Muscle of arm (tissue), 14 donors: ENCODE measurements at places on chromosomes 5 and 9.

- no peak for DNase-seq
These were observed 505.1 kb upstream of the KLF4 start for GRCh38 chr9:107994648-107995047.

GRCh38 chr5:112419164-112419985 is at the start of gene EPB41L4A:
TSS of gene EPB41L4A (minus strand) at chr5:112419277. CDS start at chr5:112419039, 238 bp downstream.
- peak; percentile 43 for DNase-seq

DNA sequence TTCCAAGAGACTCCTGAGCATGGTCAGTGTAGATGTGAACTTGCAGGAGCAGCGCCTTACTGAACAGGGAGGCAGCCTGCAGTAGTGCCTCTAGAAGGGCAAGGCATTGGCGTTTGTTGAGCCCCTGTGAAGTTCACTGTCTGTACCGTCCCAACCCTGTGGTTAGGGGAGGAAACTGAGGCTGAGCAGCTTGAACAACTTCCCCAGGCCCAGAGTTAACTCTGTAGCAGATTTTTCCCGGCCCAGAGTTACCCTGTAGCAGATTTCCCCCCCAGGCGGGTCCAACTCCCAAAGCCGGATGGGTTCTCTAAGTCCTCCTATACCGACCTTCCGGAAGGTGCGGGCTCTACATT is 9.6 kb downstream of the LMX1B start:
- DNase-seq: no peak

DNA sequence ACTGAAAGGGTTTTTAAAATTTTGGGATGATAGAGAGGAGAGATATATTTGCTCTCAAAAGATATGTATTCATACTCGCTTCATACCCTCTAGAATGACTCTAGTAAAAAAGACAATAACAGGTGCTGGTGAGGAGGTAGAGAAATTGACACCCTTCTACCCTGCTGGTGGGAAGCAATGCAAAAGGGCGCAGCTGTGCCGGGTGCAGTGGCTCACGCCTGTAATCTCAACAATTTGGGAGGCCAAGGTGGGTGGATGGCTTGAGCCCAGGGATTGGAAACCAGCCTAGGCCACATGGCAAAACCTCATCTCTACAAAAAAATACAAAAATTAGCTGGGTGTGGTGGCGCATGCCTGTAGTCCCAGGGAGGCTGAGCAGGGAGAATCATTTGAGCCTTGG is 33.9 kb upstream of the NXNL2 start:
- no peak for DNase-seq

- DNase-seq: no peak
These were observed 9.0 kb upstream of the RAD23B start for GRCh38 chr9:107274096-107274495.

DNA sequence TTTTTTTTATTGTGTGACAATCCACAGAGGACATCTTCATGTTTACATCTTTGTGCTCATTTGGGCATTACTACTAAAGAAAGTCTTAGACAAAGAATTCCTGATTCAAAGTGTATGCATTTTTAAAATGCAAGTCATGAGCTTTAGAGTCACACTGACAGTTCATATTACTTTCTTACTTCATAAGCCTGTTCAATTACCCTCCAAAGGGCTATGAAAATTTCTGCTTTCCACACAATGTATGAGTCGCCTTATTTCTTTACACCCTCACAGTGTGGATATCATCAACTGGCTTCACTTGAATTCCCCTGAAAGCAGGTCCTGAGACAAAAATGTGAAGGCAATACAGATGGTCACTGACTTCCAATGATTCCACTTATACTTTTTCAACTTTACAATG is 280.4 kb upstream of the PTGER4 start:
- no peak for DNase-seq

DNA sequence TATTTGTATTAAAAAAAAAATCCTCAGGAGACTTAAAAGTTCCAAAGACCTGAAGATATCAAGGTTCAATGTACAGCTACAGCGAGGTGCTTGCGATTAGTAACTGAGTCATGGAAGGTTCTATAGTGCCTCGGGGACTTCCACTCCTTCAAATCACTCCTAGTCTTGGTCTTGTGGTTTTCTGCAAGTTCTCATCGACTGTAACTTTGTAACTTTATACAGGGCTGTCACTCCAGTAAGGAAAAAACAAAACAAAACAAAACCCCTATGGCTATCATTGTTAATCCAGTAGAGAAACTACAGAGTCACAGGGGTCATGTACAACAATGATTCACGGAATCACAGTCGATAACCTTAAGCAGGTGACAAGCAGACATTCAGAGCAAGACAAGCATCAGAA is 39.8 kb upstream of the SELENOP start:
- DNase-seq: no peak

DNA sequence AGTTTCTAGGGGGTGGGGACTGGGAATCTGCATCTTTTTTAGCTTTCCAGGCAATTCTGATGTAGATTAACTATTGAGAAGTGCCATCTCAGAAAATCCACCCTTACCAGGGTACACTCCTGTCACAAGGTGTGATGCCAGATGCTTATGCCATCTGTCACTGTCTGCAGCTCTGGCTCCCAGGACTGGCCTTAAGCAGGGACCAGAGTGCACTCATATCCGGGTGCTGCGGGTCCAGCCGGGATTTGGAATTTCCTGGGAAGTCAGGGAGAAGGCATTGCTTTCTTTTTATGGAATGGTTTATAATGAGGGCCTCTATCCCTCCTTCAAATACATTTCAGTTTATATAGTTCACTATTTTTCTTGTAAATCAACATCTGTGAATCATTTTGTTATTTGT is 92.6 kb downstream of the TMEM174 start:
- DNase-seq: no peak

DNA sequence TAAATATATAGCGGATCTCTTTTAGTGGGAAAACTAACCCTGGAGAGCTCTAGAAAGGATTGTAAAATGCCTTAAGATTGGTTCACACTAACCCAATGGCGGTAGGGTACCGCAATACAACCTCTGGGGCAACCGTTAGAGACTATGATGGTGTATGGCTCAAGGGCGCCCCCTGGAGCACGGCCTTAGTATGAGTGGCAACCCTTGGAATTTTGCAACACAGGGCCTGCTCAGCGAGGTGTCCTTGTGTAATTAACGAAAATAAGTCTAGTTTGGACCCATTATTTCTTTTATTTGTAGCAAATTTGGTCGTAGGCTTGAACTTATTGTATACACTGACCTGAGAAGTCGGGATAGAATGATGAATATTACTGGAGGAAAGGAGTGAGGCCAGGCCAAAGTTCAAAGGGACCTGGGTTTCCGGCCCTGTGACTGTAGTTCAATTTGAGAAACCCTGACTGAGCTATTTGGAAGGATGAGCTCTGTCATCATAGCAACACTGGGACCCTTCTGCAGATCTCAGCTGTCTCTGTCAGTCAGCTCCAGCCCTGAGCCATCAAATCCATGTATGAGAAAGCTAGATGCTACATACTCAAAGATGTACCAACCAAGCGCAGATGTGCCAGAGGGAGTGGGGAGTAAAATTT is 54.8 kb downstream of the CAMK4 start:
- DNase-seq: no peak

DNA sequence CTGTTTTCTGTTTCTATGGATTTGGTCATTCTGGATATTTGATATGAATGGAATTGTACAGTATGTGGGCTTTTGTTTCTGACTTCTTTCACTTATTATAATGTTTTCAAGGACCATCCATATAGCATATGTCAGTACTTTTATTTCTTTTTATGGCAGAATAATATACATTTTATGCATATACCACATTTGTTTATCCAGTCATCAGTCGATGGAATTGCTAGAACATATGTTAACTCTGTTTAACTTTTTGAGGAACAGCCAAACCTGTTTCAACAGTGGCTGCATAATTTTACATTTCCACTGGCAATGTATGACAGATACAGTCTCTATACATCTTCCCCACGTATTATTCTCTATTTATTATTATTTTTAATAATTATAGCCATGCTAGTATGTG is 131.6 kb downstream of the PARP8 start:
- DNase-seq: peak; percentile 16

GRCh38 chr5:168408561-168409305 is 77.5 kb upstream of the RARS1 start:
- DNase-seq: peak; percentile 72

DNA sequence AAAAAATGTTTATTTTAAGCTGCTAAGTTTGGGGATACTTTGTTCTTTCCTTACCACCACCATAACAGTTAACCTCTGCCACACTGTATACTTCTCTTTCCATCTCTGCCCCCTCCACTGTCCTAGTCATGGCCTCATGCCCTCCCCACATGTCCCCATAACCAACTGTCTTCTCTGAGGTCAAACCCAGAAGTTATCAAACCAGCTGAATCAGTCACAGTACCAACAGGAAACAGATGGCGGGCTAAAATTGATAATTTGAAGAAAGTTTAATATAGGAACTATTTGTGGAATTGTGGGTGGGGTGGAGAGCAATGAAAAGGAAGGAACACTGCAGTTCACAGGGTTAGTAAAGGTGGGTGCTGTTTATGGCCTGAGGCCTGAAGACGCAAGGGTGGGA is 5.7 kb upstream of the DCTN4 start:
- DNase-seq: no peak

GRCh38 chr9:129558551-129559505 is 62.1 kb downstream of the C9orf50 start:
- DNase-seq: no peak

- DNase-seq: no peak
These were observed 16.6 kb downstream of the SH3PXD2B start for GRCh38 chr5:172437445-172438318.

DNA sequence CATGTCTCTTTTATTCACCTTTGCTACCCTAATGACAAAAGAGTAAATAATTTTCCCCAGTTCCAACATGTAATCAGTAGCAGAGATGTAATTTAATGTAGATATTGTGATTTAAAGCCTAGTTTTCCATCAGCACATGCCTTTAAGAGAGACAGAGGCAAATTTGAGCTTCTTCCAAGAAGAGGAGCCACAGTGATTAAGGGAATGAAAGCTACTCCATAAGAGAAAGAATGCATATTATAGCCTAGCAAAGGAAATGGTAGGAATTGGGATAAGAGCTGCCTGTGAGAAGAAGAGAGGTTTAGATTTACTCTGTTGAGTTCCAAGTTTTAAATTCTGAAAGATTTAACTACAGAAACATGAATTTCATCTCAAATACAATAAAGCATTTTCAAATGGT is 591.0 kb upstream of the DMAC1 start:
- no peak for DNase-seq

DNA sequence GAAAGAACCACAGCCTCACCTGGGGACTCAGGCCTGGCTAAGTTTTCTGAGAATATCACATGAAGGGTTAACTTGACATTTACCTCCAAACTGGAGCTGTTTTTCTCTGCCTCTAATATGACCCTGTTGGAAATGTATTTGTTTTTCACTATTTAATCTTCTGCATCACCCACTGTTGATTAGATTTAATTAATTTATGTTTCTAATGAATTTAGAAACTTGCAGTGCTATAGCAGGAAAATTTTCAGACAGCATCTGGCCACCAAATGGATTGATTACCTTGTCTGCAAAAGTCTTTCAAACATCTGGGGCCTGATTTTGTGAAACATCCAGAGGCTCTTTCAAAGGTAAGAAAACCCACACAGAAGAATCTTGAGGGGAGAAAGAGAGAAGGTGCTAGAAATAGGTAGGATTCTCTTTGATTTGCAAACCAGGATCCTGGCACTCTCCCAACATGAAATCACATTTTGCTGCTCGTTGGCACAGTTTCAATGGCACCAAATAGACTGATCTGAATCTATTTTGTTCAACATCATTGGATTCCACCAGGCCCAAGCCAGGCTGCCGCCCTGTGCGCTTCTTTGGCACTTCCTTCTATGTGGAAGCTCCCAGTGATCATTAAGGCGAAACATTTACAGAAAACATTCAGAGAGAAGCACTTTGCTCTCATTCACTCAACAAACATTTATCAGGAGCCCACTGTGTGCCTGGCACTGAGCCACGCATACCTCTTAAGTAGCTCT is 157.3 kb downstream of the PPP2R2B start:
- DNase-seq: no peak

DNA sequence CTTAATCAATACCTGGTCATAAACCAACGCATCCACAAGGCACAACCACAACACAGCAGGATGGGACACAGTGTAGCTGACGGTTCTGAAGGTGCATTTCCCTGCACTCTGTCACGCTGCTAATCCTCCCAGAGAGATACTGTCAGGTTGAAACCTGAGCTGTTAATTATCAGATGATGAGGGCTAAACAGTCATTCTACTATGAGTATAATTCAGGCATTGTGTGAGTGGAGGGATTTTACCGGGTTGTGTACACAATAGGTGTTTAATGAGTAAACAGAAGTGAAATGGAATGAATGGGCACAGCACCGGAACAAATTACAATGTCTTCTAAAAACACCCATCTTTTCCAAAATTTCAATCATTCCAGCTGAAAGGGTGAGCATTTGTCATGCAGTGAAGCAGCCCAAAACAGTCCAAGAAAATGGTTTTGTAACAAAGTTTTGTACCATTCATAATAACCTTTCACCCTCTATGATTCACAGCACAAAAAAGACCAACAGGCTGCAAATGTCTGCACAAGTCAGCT is 71.5 kb downstream of the ABCA1 start:
- DNase-seq: no peak

DNA sequence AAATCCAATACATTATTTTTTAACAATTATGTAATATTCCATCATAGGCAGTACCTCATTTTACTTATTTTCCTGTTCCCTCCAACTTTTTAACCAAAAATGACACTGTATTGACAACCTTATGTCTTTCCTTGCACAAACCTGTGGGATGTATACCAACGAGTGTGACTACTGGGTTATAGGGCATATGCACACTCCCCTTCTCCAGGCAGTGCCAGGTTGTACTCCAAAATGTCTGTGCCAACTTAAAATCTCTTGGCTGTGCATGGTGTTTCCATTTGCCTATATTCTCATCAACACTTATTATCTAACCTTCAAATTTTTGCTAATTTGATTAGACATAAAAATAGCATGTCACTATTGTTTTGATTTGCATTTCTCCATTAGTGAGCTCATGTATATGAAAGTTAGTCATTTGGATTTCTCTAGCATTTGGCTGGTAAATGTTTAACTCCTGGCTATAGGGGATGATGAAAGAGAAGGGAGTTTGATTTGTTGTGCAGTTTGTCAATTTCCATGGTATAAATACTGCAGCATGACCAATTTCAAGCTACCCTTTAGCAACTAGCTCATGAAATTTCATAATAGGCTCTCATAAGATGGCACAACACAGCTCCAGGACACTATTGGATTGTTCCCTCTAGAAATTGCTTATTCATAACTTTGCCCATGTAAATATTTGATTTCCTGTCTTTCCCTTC is 129.9 kb downstream of the BAAT start:
- no peak for DNase-seq

GRCh38 chr9:134526584-134527477 is 114.8 kb upstream of the COL5A1 start:
- peak; percentile 66 for DNase-seq

DNA sequence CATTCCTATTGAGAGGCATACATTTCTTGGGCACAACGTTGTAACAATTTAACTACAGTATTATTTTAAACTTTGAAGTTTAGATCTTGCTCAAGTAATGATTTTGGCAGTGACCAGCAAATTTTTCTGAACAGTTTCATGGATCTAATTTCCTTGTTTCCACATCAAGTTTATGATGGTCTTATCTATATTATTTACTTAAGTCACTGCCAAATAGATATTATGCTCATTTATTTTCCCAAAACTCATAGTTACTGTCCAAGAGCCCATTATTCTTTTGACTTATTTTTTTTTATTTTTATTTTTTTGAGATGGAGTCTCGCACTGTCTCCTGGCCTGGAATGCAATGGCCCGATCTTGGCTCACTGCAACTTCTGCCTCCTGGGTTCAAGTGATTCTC is 86.5 kb upstream of the TLE4 start:
- no peak for DNase-seq
